ENCODE measurements at places on chromosomes 3 and 15.

- DNase-seq = no peak
Observed at GRCh38 chr15:71914092-71914491, 103.7 kb downstream of the NR2E3 start.

- DNase-seq = no peak
Observed at GRCh38 chr15:56741541-56741940, 8.2 kb upstream of the ZNF280D start.

- DNase-seq = no peak
Observed at GRCh38 chr3:80559701-80560100, 791.9 kb upstream of the ROBO1 start.

DNA sequence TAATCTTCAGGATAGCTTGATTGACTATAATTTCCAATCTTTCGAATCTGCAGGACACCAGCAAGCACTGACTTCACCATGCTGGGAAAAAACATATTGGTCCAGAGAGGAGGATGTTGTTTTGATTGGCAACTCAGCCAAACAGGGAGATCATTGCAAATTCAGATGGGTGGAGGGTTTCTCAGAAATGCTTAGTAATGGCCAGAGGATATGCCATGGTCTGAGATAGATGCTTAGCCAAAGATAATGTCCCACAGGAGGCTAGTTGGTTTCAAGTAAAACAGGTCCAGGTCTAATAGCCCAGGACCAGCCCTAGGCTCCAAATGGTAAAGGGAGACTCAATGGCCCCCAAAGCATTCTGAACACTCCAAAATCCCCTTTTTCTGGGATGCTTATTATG, 46.7 kb upstream of the CCDC80 start:
- no peak for DNase-seq

DNA sequence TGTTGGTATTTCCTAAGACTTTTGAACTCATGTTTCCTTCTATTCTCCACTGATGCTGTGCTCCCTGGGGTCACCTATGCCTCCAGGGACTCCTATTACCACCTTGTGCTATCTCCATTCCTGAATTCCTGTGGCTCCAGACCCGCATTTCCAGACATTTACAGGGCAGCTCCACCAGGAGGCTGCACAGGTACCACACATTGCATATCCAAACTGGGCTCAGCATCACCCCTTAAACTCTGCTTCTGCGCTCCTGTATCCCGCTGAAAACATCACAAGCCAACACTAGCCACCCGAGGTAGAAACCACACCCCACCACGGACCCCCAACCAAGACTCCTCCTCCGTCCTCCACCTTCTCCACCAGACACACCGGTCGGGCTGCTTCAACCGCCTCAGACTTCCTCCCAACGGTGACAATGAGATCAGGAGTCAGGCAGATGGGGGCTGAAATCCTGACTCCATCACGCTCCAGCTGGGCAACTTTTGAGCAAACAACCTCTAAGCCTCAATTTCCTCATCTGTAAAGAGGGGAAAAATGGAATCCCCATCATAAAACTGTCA, 10.4 kb downstream of the TNK2 start:
- no peak for DNase-seq

- DNase-seq = no peak
Observed at GRCh38 chr3:46660543-46661523, 32.6 kb downstream of the ALS2CL start.

- DNase-seq = no peak
Observed at GRCh38 chr3:37477711-37478487, 303.5 kb upstream of the LRRFIP2 start.

- no peak for DNase-seq
Observed at GRCh38 chr3:71398157-71398836, 185.2 kb downstream of the FOXP1 start.

GRCh38 chr15:81313686-81314085, 10.3 kb downstream of the STARD5 start:
- DNase-seq = no peak

DNA sequence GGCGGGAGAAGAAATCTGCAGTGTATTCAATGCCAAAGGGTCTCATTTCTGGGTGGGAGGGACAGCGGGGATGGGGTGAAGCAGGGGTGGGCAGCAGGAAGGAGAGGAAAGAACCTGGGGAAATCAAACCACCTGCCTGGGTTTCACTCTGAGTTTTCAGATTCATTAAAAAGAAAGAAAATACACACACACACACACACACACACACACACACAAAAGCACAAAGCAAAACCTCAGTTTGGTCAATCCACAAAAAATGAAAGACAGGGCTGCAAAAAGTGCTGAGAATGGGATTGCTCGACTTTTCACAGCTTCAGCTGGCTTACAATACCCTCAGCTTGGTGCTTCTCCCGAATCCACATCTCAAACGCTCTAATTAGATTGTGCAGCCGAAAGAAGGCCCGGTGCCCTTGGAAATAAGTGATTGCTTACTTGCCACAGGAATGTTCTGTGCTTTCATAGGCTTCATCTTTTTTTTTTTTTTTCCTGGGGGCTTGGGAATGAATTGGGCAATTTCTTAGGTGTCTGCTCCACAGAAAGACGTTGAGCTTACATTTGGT, 370.5 kb downstream of the RORA start:
- DNase-seq = no peak

DNA sequence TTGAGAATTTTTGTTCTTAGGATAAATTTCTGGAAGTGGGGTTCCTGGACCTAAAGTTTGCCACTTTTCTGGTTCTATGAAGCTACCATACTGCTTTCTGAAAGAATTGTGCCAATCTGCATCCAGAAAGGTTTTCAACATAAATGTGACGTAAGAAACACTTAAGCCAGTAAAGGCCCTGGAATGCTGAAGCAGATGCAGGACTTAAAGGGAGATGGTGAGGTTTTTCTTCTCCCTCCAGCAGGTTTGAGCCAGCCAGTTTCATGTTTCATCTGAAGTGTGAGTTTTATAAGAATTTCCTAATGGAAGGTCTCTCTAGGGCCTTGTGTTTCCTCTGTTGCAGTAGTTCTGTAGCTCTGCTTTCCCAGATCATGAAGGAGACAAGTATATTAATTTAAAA, 33.1 kb downstream of the ZNF592 start:
- DNase-seq = no peak

DNA sequence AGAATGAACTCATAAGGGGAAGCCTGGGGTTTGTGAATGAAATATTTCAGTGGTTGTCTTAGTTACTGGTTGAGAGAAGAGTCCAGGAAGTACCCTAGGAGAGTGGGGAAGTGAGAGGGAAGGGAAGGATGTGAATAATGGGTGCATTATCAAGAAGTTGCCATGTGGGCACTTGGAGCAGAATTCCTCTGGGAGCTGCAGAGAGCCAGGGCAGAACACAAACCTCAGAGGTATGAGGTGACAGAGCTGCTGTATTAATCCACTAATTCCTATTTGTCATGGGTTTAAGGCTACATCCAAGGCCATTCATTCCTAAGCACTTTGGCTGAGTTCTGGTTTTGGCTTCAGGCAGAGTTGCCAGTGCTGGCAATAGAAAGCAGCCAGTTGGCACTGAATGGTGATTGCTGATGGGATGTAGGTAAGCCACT, 29.0 kb downstream of the NDUFB4 start:
- DNase-seq = no peak

DNA sequence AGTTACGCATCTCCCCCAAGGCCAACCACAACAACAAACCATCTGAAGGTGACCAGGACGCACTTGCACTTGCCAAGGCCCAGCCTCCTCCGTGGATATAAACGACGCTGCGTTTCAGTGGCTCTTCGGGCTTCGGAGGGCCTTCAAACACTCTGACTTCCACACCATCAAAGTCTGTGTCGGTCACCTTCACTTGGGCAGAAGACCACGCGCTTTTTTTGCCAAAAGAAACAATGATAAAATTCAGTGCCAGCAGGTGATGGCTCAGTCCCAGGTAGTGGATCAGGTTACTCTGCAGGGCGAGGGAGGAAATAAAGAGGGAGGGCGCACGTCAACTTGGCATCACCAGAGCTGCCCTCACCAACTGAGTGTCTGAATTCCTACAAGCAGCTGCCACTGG, 63.0 kb downstream of the NCEH1 start:
- no peak for DNase-seq

GRCh38 chr3:13825311-13825579, 54.6 kb downstream of the WNT7A start:
- no peak for DNase-seq

- no peak for DNase-seq
Observed at GRCh38 chr3:36905545-36905944, 39.3 kb downstream of the TRANK1 start.

- DNase-seq = no peak
Observed at GRCh38 chr3:175001091-175001490, 142.0 kb downstream of the NAALADL2 start.

DNA sequence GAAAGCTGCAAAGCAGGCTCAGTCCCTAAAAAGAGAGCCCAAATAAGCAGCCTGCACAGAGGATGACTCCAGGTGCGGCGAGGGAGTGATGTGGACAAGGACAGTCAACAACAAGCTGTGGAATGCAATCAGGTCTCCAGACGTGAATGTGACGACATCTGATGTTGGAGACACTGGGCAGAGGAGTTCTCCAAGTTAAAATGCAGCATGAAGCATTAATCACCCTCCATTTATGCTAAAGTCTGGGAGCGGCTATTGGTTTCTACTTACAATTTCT, 316.7 kb downstream of the FGF12 start:
- no peak for DNase-seq

DNA sequence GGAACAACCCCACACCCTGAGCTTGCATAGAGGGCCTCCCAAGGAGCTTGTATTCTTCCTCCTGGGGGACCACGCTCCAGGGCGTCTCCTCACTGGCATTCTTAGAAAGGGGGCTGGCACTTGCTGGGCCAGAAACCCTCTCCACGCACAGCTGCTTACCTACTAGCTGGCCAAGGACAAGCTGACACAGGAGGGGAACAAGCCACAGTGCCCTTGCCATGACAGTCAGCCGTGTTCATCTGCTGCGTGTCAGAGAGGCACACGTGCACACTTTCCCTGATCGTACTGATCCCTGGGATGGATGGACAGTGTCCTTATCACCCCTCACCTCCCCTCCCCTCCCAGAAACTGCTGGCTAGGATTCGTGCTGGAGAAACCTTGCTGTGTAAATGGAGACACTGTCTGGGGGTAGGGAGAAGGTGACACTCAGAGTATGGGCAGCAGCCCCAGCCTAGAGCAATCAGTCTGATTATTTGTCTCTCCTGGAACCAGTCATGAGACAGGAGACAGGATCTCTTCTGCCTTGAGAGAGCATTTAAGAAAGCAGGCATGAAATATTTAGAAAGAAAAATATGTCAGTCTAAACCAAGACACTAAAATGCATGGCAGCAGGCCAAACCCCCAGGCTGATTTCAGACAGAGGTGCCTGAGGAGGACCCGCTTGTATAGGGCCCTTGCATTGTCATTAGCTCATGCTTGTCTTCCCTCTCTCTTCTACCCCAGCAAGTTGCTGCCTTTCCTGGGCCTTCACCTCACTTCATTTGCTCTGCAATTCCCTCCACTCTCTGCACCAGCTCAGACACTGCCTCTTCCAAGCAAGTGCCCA, 311.8 kb upstream of the TRIM42 start:
- DNase-seq = no peak

- no peak for DNase-seq
Observed at GRCh38 chr3:134086616-134087015, 56.9 kb upstream of the SLCO2A1 start.

- DNase-seq = no peak
Observed at GRCh38 chr15:73683257-73683776, 866 bp upstream of the CD276 start.

GRCh38 chr15:33975022-33975565, 6.8 kb downstream of the CHRM5 start:
- no peak for DNase-seq

- DNase-seq = no peak
Observed at GRCh38 chr3:50184242-50184978, 7.0 kb upstream of the GNAT1 start.

DNA sequence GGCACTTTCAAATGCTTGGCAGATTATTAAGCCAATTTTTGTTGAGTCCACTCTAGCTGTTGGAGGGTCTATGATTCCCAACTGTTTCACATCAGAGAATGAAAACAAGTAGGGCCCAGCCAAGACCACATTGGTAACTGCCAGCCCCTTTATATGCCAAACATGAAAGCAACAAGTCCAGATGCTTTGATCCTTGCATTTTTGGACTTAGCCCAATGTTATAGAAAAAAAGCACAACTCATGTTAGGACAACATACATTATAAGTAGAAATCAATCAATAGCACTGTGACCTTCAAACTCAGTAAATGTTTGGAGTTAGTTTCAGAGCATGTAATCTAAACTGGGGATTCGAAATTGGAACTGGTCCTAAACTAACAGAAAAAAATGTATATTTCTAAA, 674.7 kb downstream of the MECOM start:
- no peak for DNase-seq

DNA sequence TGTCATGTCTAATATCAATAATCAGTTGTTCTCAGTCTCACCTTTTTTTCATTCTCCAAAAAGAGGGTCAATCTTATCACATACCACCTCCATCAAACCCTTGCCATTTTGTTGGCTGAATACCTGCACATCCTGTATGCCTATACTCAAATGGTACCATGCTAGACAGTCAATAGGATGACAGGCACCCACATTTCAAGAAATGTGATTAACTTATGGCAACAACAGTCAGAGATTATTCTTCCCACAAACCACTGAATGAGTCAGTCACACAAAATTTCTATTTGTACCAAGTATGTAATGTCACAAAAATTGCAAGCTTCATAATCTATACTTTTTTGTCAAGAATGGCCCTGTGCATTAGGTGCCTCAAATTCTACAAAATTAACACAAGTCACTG, 5.1 kb upstream of the SLC27A2 start:
- DNase-seq = no peak

DNA sequence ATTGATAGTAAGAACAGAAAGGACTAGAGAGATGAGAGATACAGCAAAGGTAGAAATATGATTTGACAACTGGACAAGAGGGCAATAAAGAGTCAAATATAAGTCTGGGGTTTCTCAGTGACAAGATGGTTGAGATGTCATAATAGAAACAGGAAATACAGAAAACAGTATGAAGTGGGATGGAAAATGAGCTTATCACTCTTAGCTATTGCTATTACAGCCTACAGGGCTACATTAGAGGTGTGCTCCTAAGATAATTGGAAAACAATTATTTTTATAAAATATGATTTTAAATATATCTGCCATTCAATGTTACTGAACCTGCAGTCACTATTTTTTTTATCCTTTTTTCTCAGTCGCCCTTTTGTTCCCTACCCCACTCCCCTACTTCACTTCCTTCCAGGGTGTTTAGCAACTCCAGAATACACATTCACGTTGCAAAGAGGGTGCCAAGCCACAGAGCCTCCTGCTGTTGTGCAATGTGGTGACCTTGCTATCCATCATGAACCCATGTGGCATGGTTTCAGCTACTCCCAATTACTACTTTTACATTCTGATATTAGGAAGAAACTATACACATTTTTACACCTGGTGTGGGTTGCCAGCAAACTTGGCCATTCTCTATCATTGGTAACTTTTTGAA, 6.0 kb downstream of the NRG4 start:
- no peak for DNase-seq

DNA sequence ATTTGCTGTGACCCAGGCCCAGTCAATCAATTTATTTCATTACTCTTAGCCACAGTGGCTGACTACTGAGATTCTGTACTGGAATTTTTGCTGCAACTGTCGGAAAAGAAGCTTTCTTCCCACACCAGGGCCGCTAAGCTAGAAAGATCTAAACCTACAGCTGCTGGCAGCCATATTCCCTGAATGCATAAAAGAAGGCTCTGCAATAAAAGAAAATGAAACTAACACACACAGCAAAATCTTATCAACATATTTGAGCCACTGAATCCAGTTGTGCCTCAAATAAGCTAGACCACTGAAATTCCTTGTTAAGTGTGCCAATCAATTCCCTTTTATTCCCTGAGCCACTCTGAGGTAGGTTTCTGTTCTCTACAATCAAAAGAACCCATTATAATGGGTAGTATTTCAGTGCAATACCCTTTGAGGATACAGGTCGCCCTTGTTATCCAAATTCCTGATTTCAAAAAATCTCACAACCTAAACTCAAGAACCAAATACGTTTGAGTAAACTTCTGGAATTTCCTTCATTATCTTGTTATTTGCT, 60.3 kb downstream of the MYO9A start:
- no peak for DNase-seq
